ENCODE measurements at places on chromosomes 2 and 18.

DNA sequence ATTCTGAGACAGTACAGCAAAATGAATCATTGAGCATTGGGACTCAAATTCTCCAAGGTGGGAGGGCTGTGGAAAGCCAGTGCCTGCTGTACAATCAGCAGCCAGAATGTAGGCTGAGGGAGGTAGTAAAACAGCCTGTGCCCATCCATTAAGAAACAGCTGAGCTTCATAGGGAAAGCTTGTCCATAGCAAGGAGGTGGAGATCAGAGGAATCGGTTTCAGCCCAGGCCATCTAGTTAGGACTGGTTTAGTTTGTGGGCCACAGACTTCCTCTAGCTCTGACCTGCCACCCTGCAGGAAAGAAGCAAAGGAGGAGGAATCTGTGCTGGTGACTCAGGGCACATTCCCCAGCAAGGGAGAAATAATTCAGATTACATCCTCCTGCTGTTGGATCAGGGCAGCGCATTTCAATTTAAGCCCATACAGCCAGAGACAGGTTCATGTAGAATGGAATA is 333.4 kb downstream of the SETBP1 start:
- no peak for DNase-seq

GRCh38 chr18:44754567-44754966 is 73.9 kb downstream of the SETBP1 start:
- DNase-seq = no peak

DNA sequence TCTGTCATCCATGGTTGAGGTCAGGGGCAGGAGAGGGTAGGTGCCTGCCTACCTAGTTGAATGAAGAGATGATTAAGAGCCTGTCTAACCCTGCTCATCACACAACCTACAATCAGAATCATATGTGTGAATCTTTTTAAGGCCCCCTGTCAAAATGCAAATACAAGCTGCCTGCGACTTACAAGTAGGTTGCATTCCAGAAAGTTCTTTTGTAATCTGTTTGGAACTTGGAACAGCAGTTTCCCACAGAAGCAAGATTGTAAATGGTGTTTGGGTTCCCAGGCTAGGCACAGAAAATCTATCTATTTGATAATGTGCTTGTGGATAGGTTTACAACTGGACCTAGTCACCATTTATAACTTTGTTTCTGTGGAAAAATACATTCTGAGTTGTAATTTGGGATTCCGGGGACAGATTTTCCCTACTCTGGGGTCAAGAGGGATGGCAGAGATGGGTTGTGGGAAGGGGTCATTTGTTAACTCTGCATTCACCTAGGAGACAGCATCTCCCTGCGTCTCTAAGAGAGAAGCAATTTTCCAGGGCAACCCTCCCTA is 4.4 kb downstream of the LIPG start:
- no peak for DNase-seq

GRCh38 chr18:59514203-59514602 is 155.1 kb upstream of the LMAN1 start:
- no peak for DNase-seq

Data from activated T-cell treated with anti-CD3 and anti-CD28 coated beads, Interleukin-2, amount 50 U/mL, for 48 hours (primary cell).